ENCODE measurements at places on chromosomes 3 and 15.

DNA sequence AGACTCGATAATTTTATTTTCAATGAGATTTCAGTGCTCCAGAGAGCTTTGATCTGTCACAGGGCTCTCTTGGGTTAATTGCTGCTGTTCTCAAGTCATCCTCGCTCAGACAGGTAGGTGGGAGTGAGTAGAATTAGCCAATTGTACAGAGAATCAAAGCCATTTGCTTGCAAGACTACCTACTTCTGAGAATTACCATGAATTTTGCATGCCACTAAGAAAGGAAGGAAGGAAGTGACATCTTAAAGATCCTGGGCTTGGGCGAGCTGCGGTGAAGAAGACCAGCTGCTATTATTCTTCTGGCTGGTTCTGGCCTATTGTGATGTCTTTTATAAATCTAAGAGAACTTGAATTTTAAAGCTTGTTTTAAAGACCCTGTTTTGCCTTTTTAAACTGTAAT lies 154.1 kb upstream of the LPP start:
- no peak for DNase-seq

DNA sequence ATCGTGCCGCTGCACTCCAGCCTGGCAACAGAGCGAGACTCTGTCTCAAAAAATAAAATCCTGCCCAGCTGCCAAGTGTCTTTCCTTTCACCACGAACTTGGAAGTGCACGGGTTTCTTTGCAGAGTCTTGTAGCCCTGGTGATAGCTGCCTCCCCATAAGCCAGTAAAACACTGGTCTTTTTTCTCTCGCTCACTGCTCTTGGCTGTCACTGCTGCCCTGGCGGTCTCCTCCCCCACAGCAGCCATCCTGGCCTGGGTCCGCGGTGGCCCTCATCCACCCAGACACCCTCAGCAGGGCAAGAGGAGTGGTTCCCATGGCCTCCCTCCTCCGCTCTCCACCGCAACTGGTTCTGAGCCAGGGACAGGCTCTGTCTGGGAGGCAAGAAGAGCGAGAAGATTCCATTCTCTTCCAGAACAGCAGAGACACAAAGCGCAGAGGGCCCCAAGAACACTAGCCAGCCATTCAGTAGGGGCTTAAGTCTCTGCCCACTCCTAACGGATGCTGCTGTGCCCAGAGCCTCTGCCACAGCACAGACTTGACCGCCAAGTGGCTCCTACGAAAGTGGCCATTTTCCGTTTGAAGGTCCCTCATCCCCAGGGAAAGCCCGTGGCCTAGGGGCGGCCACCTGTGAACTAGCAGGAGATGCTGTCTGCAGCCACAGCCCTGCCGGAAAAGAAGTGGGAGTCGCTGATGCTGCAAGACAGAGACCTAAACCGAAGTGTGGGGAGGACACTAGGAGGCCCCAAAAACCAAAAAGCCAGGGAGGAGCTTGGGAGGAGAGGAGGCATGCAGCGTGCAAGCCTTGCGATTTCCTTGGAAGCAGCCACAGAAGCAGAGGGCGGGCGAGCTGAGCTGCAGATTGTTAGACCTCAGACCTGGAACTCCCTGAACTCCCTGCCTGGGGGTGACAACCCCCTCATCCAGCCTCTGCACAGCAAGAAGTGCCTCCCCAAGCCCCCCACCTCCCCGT lies 44.1 kb downstream of the KLHL25 start:
- DNase-seq = peak; percentile 86

DNA sequence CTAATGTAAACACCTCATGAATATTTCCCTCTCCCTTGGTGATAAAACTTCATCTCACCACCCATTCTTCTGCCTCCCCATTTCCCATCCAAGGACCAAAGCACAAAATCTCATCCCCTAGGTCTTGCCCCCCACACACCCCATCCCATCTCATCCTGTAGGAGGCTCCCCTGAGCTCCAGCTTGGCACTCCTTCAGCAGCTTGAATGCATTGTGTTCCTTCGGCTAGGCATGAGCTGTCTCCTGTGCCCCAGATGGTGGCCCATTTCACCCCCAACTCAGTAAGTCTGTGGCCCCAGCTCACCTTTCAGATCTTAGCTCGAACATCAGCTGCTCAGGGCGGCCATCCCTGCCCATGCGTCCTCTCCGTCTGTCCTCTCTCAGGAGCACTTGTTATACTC lies 203.6 kb upstream of the NR2F2 start:
- DNase-seq = no peak

GRCh38 chr3:107068980-107069379 lies 308.3 kb upstream of the CCDC54 start:
- DNase-seq = no peak

- DNase-seq = no peak
These were observed 714.8 kb downstream of the FHIT start for GRCh38 chr3:60536420-60536819.
